Sciatic nerve (tissue), 2 donors: ENCODE measurements at places on chromosomes 3 and 15. TPM values are rescaled to one million over a fixed set of nuclear protein-coding genes. Genes with fewer than 3 reads are reported as not detected.

Gene PATL2
- 2.9 TPM for total RNA-seq

Gene MASP1
- total RNA-seq: 6.3 TPM

Gene ACSBG1
- 0.18 TPM for total RNA-seq

Gene CISH
- total RNA-seq: 10.6 TPM

DNA sequence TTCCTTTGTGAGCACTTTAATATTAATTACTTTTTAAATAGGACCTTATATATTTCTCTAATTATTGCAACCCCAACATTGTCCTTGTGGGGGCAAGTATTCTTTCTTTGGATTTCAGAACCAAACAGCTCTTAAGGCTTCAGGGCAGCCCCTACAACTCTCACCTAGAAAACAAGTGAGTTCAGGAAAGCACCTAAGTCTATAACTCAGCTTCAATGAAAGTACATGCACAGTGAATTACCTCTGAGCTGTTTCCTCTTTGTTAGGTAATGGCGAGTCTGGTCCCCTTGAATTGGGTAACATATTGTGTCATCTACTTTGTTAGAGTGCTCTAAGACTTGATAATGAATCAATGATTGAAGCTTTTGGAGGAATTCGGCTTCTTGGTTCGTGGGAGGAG is 545.7 kb downstream of the NLGN1 start:
- DNase-seq: no peak

GRCh38 chr15:26879706-26880105 is 12.8 kb downstream of the GABRA5 start:
- no peak for DNase-seq

GRCh38 chr15:68025835-68026424 is 28.2 kb upstream of the PIAS1 start:
- no peak for DNase-seq

GRCh38 chr3:146590521-146590920 is 14.6 kb downstream of the PLSCR5 start:
- no peak for DNase-seq
